Bone marrow (tissue), 2 donors: ENCODE measurements at places on chromosomes 7 and 10.

DNA sequence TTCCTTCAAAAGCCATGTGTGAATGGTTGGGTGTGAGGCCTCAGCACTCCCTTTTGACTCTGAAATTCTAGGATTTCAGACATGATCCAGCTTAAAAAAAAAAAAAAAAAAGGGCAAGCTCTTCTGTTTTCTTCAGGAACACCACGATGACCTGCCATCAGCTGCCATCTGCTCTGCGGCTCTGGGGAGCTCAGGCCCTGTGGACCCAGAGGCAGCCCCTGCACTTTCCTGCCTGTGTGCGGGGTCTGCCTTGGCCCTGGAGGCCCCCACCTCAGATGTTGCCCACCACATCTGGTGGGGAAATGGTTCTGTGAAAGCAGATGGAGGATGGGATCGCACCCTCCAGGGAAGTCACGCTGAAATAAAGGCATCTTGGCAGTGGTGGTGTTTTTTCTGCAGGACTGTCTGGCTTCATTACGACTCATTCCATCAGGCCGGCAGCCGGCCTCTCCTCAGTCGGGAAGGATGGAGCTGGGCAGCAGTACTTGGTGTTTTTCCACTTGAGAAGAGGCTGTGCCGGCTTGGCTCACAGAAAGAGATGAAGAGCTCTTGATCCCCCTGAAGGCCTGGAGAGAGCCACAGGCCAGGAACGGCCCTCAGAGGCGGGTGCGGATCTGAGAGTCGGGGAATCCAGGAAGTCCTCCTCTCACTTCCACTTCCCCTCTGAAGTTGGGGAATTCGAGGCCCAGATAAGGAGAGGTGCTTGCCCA, 66.1 kb upstream of the AQP1 start:
- DNase-seq: no peak

GRCh38 chr10:52574697-52575096, 197.9 kb downstream of the MBL2 start:
- DNase-seq: no peak

GRCh38 chr7:66267249-66267648, 62.1 kb downstream of the TPST1 start:
- no peak for DNase-seq

DNA sequence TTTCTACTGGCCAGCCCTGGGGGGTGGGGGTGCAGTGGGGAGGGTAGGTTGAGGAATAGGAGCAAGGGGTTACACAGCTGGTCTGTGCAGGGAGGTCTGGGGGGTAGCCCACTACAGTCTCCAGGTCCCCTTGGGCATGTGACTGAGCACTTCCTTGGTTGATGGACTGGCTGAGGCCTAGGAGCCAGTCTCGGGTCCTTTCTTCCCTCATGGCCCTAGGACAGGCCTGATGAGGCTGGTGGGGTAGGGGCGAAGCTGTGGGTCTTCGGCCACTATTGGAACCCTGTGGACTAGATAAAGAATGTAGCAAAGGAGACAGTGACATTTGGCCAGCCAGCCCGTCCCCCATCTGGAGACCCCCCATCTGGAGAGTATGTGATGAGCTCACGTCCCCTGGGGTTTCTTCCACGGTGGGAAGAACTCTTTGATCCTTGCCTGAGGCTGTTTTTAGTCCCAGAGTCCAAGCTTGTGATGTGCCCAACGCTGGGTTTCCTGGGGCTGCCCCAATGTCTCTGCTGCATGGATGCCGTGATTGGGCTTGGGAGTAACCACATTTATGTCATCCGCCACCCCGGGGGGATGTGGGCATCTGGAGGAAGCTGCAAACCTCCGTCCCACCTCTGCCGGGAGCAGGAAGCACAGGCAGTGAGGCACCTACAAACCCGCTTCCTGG, 20.7 kb downstream of the FAM241B start:
- DNase-seq: no peak

DNA sequence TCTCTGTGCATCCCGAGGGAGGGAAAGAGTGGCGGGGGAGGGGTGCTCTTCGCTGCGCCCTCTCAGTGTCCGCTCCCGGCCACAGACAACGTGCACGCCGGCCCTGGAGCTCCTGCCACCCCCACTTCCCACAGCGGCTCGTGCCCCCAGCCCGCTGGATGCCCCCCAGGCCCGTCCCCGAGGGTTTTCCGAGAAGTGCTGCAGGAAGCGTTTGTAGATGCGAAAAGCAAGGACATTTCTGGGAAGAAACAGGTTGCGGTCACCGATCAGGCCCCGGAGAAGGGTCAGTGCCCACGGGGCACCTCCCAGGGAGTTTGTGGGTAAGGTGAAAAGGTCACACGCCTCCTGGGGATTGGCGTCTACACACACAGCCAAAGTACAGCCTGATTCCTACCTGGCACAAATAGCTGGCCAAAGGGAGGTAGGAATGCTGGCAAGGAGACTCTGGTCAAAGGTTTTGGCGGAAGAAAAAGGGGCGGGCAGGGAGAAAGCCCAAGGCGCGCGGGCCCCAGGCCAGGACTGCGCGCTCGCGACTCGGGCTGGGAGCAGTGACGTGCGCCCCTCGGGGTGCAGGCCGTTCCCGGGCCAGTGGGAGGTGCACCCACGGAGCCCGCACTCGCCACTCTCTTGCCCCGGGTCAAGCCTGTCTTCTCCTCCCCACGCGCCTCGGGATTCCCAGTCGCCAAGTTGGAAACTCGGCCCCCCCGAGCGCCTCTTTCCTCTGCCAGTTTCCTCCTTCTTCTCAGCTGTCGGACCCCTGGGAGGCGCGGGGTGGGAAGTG, 1.5 kb upstream of the NRP1 start:
- DNase-seq: no peak

DNA sequence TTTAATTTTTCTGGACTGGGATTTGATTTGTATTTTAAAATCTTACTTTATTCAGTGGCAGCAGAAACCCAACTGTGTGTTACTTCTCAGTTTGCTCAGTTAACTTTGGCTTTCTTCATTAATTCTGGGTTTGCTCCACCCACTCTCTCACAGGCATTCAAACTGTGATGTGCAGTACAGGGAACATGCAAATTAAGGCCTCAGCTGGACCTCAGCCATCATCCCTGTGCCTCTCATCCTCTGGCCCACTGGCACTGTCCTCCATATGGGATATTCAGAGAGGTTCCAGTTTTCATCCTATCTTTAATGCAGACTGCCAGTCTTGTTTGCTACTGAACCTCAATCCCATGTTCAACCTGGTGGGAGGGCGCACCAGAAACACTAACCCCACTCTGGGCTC, 743.4 kb upstream of the IGFBP3 start:
- no peak for DNase-seq

DNA sequence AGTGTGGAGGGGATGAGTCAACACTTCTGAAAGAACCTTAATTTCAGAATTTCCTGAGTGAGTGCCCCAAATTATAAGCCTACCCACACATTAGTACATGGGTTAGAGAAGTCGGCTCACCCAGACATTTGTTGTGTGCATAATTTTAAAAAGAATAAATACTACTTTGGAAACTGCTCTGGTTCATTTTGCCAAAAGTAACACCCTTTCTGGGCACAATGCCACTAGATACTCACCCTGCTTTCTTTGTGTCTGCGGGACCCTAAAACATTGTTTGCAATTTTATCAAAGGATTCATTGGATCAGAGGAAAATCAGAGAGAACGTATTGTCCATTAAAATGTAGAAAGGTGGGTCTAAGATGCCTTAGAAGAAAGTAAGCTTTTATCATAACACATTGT, 245.5 kb upstream of the NRP1 start:
- no peak for DNase-seq

DNA sequence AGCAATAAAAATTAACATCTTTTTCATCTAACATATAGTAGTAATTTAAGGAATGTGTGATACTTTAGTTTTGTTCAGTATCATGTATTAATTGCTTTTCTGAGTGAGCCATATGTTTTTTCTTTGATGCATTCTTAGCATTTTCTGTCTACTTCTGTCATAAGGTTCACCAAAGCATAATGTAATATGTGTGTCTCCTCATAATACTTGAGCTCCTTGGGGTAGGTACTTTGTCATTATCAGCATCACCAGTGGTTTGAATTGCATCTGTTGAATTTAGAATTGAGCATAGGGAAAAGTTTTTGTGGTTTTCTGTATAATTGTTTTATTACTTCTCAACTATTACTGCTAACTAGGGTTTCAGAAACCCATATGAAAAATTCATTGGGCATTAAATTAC, 26.5 kb downstream of the VPS50 start:
- DNase-seq: no peak

DNA sequence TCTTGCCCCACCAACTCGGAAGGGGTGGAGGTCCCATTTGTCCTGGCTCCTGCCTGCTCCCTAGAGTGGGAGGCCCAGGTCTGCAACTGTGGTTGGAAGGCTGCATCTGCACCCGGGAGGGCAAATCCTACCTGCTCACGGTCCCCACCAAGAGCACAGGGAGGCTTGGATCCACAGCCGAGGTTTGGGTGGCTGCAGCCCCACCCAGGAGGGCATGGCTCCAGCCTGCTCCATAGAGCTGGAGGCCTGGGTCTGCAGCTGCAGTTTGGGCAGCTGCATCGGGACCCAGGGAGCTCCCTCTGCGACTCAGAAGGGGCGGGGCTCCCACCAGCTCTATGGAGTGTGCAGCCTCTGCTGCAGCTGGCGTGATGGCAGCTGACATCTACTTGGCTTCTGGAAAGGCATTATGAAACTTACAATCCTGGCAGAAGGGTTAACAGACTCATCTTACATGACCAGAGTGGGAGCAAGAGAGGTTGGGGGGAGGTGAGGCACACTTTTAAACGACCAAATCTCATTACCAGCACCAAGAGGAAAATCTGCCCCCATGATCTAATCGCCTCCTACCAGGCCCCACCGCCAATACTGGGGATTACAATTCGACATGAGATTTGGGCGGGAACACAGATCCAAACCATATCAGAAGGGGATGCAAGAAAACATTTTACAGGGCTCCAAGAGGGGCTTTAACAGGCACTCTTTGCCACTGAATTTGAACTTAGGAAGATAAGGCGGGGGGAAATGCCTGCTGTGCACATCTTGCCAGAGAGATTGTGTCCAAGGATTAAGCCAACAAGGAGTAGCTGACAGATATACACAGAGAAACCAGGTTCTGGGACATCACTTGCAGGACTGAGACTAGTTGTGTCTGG, 8.2 kb upstream of the BLVRA start:
- no peak for DNase-seq

GRCh38 chr7:28190077-28190710, 9.6 kb upstream of the JAZF1 start:
- no peak for DNase-seq

DNA sequence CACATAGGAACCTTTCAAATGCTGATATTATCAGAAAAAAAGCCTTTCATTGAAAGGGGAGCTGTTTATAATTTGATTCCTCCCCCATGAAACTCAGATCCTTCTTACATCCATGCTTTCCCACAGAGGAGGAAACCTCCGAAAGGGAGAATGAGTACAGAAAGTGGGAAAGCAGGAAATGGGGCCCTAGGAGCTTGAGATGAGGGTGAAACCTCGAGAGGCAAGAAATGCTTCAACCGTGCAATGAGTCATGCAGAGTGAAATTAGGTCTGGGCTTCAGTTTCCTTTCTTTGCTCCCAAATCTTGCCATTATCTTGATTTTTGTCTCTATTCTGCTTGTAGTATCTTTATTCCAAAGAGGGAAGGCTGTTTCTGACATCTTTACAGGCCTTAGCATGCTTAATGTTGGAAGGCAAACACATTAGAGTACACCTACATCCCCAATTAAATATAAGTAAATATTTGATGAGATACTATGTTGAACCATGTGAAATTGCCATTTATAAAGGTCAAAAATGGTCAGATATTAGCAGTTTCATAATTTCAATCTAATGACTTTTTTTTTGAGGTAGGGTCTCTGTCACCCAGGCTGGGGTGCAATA, 79.1 kb downstream of the NAMPT start:
- no peak for DNase-seq

- DNase-seq: no peak
Measured at GRCh38 chr7:46939558-46939957, 642.4 kb downstream of the TNS3 start.

DNA sequence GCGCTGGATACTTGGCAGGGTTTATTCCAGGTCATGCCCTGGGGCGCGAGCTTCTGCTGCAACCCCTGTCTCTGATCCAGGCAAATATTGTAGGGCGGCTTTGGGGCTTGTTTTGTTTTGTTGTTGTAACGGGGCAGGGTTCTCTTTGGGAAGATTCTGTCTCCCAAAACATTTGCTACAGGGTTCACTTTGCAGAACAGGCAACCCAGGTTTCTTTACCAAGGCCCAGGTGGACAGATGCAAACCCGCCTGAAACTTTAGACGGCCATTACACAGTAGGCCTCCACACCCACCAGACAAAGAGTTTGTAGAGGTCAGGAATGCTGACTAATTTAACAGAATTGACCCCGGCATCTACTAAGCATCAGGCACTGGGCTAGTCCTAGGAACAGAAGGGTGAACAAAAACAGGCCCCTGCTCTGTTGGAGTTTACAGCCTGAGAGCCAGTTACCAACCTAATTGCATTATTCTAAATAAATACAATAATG, 567 bp upstream of the CDCA7L start:
- DNase-seq: no peak

- no peak for DNase-seq
Measured at GRCh38 chr10:84007482-84007881, 131.8 kb upstream of the GHITM start.
